ENCODE measurements at places on chromosomes 13 and 19. TPM values are rescaled to one million over a fixed set of nuclear protein-coding genes. Genes with fewer than 3 reads are reported as not detected.

Gene ZNF575
- total RNA-seq = 5.1 TPM

Gene GEMIN7
- 21.7 TPM for total RNA-seq

Gene UPK1A
- not detected for total RNA-seq

Gene MISP3
- total RNA-seq = 2.0 TPM

DNA sequence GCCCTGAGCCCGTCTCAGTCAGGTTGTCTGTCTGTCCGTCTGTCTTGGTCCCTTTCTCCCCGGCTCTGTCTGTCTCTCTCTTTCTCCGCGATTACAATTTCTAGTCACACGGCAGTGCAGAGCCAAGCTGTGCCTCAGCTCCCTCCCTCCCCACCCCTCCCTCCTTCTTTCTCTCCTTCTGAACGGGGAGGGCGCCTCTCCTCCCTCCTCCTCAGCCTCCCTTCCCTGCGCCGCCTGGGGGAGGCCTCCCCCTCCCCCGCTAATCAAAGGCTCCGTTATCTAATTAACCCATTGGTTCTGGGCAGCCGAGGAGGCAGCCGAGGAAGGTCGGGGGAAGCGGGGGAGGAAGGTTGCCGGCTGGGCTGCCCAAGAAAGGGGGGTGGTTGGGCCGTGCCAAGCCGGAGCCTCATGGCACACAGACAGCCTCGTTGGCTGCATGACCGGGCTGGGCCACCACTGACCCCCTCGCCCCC lies 16.5 kb downstream of the LRRC4B start:
- DNase-seq = no peak
- no peaks in the 10 kb centered on the region for H3K36me3 ChIP-seq
- peak overlapping the region; percentile 54 for H3K27ac ChIP-seq
- peaks cover 17% of the 10 kb centered on the region for H3K4me1 ChIP-seq
- H3K4me3 ChIP-seq = no peak overlapping the region

GRCh38 chr13:49932868-49933267 lies 3.3 kb downstream of the SPRYD7 start:
- peaks cover 2% of the 10 kb centered on the region for H3K36me3 ChIP-seq
- no peak for DNase-seq
- H3K27me3 ChIP-seq = no peaks in the 10 kb centered on the region
- no peak overlapping the region for H3K4me3 ChIP-seq
- H3K27ac ChIP-seq = no peak overlapping the region
- H3K4me1 ChIP-seq = peaks cover 42% of the 10 kb centered on the region

DNA sequence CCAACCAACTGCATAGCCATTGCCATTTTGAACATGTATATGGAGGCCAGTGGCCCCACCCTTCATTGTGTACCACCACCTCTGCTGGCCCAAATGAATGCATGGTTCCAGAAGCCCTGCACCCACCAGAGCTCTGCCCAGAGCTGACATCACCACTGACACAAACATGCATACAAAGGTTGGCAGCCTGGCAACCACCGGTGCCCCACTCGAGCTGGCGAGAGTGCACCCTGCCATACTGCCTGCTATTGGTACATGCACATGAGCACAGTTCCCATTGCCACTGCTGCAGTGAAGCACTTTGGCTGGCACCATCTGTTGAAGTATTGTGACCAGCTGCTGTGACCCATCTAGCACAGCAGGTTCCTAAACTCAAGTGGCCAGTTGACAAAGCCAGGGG lies 1564.9 kb downstream of the OLFM4 start:
- DNase-seq = no peak
- H3K4me1 ChIP-seq = no peaks in the 10 kb centered on the region
- no peaks in the 10 kb centered on the region for H3K36me3 ChIP-seq
- no peak overlapping the region for H3K27ac ChIP-seq
- no peak overlapping the region for H3K4me3 ChIP-seq

GRCh38 chr19:33089010-33089409 lies 8.0 kb downstream of the GPATCH1 start:
- no peak overlapping the region for H3K4me3 ChIP-seq
- peaks cover 12% of the 10 kb centered on the region for H3K36me3 ChIP-seq
- no peaks in the 10 kb centered on the region for H3K4me1 ChIP-seq
- no peak overlapping the region for H3K27ac ChIP-seq
- H3K27me3 ChIP-seq = no peaks in the 10 kb centered on the region

All from chondrocyte (in vitro differentiated cells).